Left hindlimb (tissue), 1 donor: ENCODE measurements at places on chromosomes 11 and 22.

GRCh38 chr11:30983143-30983542 lies 386.4 kb downstream of the DCDC1 start:
- no peak for DNase-seq

- no peak for DNase-seq
Observed at GRCh38 chr11:105111145-105111944, 28.2 kb downstream of the CARD18 start.

GRCh38 chr22:25363474-25363873 lies 144.0 kb downstream of the CRYBB2 start:
- DNase-seq: no peak

- DNase-seq: no peak
Observed at GRCh38 chr11:48125866-48126265, 90.7 kb upstream of the OR4B1 start.

GRCh38 chr11:77753230-77753629 lies 67.3 kb downstream of the RSF1 start:
- no peak for DNase-seq
